ENCODE measurements at places on chromosomes 5 and 9.

GRCh38 chr9:115606838-115607237 lies 488.9 kb upstream of the TNC start:
- H3K4me3 ChIP-seq, result no peak overlapping the region
- H3K4me1 ChIP-seq, result peaks cover 9% of the 10 kb centered on the region
- H3K27me3 ChIP-seq, result no peaks in the 10 kb centered on the region
- H3K36me3 ChIP-seq, result no peaks in the 10 kb centered on the region

DNA sequence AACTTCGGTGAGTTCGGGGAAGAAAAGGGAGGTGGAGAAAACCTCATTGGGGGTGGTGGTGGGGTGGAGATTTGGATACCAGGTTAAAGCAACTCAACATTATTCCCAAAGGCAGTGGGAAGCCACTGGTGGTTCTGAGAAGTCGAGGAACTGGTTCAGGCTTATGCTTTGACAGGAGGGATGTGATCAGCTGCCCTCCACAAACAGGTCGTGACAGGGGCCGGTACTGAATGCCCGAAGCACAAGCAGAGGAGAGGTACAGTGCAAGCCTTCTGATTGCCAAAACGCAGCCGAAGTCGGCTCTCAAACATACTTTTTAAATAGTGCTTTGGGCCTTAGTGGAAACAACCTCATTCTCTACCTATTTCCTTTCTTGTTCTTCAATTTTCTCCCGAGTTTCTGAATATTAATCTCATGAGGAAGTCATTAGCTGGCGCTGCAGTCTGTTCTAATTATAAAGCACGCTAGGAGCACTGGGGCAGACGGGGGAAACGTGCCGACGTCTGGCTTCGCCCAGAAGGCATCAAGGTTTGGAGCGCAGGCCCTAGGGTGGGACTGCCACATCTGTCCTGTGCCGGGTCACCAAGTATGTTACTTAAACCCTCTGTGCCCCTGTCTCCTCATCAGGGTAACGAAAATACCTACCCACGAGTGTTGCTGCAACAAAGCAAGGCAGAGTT lies 27.3 kb downstream of the SHB start:
- no peak overlapping the region for H3K27ac ChIP-seq
- H3K36me3 ChIP-seq, result no peaks in the 10 kb centered on the region
- H3K4me3 ChIP-seq, result no peak overlapping the region

- no peaks in the 10 kb centered on the region for H3K4me1 ChIP-seq
- H3K27ac ChIP-seq, result no peak overlapping the region
- H3K4me3 ChIP-seq, result no peak overlapping the region
These were observed 19.5 kb downstream of the MAN2A1 start for GRCh38 chr5:109709225-109709624.

GRCh38 chr5:95075111-95075510 lies 209.8 kb downstream of the MCTP1 start:
- no peak for DNase-seq
- no peaks in the 10 kb centered on the region for H3K27me3 ChIP-seq
- H3K27ac ChIP-seq, result no peak overlapping the region
- no peaks in the 10 kb centered on the region for H3K36me3 ChIP-seq
- H3K4me1 ChIP-seq, result no peaks in the 10 kb centered on the region

DNA sequence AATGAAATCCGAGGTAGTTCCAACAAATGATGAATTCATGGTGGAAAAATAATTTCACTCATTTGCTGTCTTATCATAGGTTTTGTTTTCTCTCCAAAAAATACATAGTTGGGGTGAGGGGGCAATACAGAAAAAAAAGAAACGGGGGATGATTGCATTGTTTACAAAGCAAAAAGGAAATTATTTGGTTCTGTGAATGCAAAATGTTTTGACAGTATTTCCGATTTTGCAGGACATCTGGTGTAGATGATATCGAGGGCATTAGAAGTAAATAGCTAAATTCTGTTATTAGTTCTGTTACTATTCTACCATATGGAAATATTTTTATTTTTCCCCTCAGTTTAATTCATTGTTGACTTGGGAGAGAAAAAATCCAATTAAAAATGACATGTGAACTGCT lies 201.7 kb downstream of the MARCHF11 start:
- no peaks in the 10 kb centered on the region for H3K27me3 ChIP-seq
- H3K4me3 ChIP-seq, result no peak overlapping the region
- H3K4me1 ChIP-seq, result no peaks in the 10 kb centered on the region
- no peak for DNase-seq

- H3K4me1 ChIP-seq, result no peaks in the 10 kb centered on the region
- H3K4me3 ChIP-seq, result no peak overlapping the region
- no peaks in the 10 kb centered on the region for H3K36me3 ChIP-seq
These were observed 320.9 kb upstream of the KLF4 start for GRCh38 chr9:107810461-107810961.

DNA sequence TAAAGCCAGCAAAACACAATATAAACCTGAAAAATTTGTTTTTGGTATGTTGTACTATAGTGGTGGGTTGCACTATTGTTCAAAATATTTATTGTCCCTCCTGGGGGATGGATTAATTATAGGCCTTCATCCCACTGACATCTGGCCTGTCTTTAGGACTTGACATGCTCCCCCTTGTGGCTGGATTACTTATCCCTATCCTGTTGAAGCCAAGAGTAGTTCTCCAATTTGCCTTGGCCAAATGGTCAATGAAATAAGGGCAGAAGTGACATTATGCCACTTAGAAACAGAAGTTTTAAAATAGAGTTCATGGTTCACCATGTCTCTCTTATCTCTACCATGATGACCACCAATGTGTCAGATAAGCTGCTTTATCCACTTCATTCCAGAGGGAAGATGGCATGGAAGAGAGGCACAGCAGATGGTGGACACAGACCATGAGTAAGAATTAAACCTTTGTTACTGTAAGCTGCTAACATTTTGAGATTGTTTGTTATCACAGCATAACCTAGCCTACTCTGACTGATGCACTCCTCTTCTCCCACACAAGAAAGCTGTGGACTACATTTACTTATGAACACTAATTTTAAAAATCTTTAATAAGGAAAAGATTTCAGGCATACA lies 29.2 kb upstream of the ARHGEF28 start:
- H3K36me3 ChIP-seq, result no peaks in the 10 kb centered on the region
- DNase-seq, result peak; percentile 10
- H3K27me3 ChIP-seq, result no peaks in the 10 kb centered on the region
- no peak overlapping the region for H3K4me3 ChIP-seq
- peaks cover 7% of the 10 kb centered on the region for H3K4me1 ChIP-seq

- DNase-seq, result no peak
- H3K36me3 ChIP-seq, result no peaks in the 10 kb centered on the region
These were observed 253.1 kb downstream of the TLR4 start for GRCh38 chr9:117957267-117957666.

GRCh38 chr5:160266044-160266443 lies 36.7 kb downstream of the FABP6 start:
- no peak overlapping the region for H3K4me3 ChIP-seq
- no peaks in the 10 kb centered on the region for H3K36me3 ChIP-seq
- DNase-seq, result no peak
- peaks cover 12% of the 10 kb centered on the region for H3K4me1 ChIP-seq
- no peaks in the 10 kb centered on the region for H3K27me3 ChIP-seq

- no peaks in the 10 kb centered on the region for H3K4me1 ChIP-seq
- no peaks in the 10 kb centered on the region for H3K27me3 ChIP-seq
- no peaks in the 10 kb centered on the region for H3K36me3 ChIP-seq
- H3K4me3 ChIP-seq, result no peak overlapping the region
- peak; percentile 81 for DNase-seq
These were observed 419.3 kb upstream of the ADAMTS16 start for GRCh38 chr5:4720831-4721230.

GRCh38 chr5:68233075-68233474 lies 17.5 kb downstream of the PIK3R1 start:
- H3K27me3 ChIP-seq, result no peaks in the 10 kb centered on the region
- H3K36me3 ChIP-seq, result no peaks in the 10 kb centered on the region
- DNase-seq, result no peak

- H3K36me3 ChIP-seq, result peaks cover 14% of the 10 kb centered on the region
- DNase-seq, result no peak
- peaks cover 27% of the 10 kb centered on the region for H3K4me1 ChIP-seq
- H3K4me3 ChIP-seq, result no peak overlapping the region
These were observed 4.2 kb downstream of the MTAP start for GRCh38 chr9:21806644-21807043.

DNA sequence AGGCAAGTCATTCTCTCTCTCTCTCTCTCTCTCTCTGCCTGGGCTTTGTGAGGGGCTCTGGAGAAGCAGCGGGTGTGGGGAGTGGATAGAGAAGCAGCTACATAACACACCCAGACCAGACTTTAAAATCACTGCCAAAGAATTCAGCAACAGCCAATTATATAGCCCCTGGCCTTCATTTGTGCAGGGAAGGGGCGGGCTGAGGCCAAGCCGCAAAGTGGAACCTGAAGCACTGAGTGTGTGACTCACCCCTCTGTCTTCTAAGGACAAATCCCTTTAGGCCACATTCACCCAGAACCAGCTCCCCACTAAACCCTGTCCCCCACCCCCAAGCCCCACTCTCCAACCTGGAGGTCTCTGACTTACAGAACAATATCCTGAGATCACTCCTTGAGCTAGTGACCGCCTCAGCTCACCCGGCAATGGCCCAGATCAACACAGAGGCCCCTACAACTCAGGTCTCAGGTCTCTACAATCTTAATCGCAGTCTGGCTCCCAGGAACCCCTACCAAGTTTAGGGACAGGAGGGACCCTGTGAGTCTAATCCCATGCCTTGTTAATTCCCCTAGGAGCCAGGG lies 6.0 kb downstream of the B4GALT1 start:
- no peaks in the 10 kb centered on the region for H3K36me3 ChIP-seq
- H3K4me3 ChIP-seq, result peak overlapping the region; percentile 41
- peak overlapping the region; percentile 97 for H3K27ac ChIP-seq
- peaks cover 63% of the 10 kb centered on the region for H3K4me1 ChIP-seq
- peak; percentile 99 for DNase-seq

GRCh38 chr5:177382423-177383029 lies 1.7 kb upstream of the SLC34A1 start:
- no peak overlapping the region for H3K27ac ChIP-seq
- no peak for DNase-seq
- H3K27me3 ChIP-seq, result peaks cover 12% of the 10 kb centered on the region
- H3K36me3 ChIP-seq, result no peaks in the 10 kb centered on the region

- H3K27ac ChIP-seq, result no peak overlapping the region
- H3K4me3 ChIP-seq, result no peak overlapping the region
- no peaks in the 10 kb centered on the region for H3K36me3 ChIP-seq
- no peak for DNase-seq
- H3K27me3 ChIP-seq, result no peaks in the 10 kb centered on the region
These were observed 61.6 kb upstream of the RPS23 start for GRCh38 chr5:82339792-82340191.

- no peak overlapping the region for H3K4me3 ChIP-seq
- H3K36me3 ChIP-seq, result no peaks in the 10 kb centered on the region
- no peak for DNase-seq
- H3K4me1 ChIP-seq, result no peaks in the 10 kb centered on the region
- H3K27me3 ChIP-seq, result no peaks in the 10 kb centered on the region
- H3K27ac ChIP-seq, result no peak overlapping the region
These were observed 191.0 kb downstream of the PJA2 start for GRCh38 chr5:109218818-109219217.

GRCh38 chr9:88993871-88994460 lies 2.7 kb downstream of the S1PR3 start:
- H3K27ac ChIP-seq, result no peak overlapping the region
- H3K4me1 ChIP-seq, result peaks cover 32% of the 10 kb centered on the region
- no peaks in the 10 kb centered on the region for H3K27me3 ChIP-seq
- H3K36me3 ChIP-seq, result peaks cover 20% of the 10 kb centered on the region
- peak overlapping the region; percentile 98 for H3K4me3 ChIP-seq

DNA sequence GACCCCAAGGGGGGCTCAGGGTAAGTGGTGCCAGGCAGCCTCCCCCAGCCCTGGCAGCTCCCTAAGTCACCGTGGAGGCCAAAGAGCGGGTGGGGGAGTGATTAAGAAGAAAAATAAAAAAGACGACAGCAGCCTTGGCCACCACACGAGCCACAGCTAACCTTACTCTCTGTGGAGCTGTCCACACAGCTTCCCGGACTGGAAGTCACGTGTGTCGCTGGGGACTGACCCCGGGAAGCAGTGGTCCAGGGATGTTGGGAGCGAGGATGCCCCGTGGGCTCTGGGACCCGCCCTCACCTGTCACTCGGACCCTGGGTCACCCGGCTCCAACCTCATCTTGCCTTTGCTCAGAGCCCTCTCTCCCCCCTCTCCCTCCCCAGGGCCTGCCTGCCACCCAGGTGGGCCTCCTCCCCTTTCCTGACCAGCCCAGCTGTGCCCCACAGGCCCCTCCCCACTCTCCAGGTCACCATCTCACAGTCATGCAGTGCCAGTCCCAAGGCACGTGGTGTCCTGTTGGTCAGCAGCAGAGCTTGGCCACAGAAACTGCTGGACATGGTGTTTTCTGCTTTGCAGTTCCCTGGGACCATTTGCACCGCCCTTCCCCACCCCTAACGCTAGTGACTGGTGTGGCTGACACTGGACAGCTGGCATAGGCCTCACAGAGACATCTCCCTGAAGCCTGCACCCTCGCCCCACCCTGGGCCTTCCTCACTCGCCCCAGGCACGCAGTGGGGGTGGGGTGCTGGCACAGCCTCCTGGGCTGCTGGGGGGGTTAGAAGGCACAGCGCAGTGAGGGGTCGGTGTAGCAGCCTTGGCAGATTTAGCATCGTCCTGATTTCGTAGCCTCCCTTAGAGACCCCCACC lies 9.8 kb upstream of the EXOC3 start:
- no peak overlapping the region for H3K4me3 ChIP-seq
- DNase-seq, result no peak
- H3K27ac ChIP-seq, result no peak overlapping the region
- no peaks in the 10 kb centered on the region for H3K27me3 ChIP-seq

DNA sequence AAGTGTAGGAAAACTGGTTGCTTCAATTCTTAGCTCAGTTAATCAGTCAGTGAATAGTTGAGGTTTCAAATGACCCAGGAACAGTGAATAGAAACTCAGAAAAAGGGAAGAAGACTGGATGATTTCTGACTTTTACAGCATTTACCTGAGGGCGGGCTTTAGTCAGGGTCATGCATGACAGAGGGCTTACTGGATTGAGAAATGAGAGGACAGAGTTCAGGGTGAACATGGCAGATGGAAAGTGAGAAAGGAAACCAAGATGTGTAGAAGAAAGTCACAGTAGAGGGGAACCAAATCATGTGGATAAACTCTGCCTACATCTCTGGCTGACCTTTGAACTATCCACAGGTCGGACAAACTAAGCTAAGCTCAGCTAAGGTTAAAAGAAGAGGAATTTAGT lies 596.0 kb downstream of the SEMA5A start:
- no peaks in the 10 kb centered on the region for H3K27me3 ChIP-seq
- H3K36me3 ChIP-seq, result no peaks in the 10 kb centered on the region
- no peak overlapping the region for H3K4me3 ChIP-seq
- H3K27ac ChIP-seq, result no peak overlapping the region
- no peak for DNase-seq
- H3K4me1 ChIP-seq, result no peaks in the 10 kb centered on the region

GRCh38 chr9:4177970-4178758 lies 121.7 kb downstream of the GLIS3 start:
- H3K4me3 ChIP-seq, result no peak overlapping the region
- DNase-seq, result no peak
- H3K4me1 ChIP-seq, result peaks cover 9% of the 10 kb centered on the region
- no peak overlapping the region for H3K27ac ChIP-seq
- no peaks in the 10 kb centered on the region for H3K27me3 ChIP-seq
- H3K36me3 ChIP-seq, result no peaks in the 10 kb centered on the region

GRCh38 chr9:72758944-72759343 lies 193.9 kb downstream of the ALDH1A1 start:
- no peak overlapping the region for H3K4me3 ChIP-seq
- H3K27ac ChIP-seq, result no peak overlapping the region
- H3K36me3 ChIP-seq, result no peaks in the 10 kb centered on the region
- no peaks in the 10 kb centered on the region for H3K4me1 ChIP-seq
- no peaks in the 10 kb centered on the region for H3K27me3 ChIP-seq

GRCh38 chr9:129574911-129575585 lies 45.9 kb downstream of the C9orf50 start:
- H3K27ac ChIP-seq, result peak overlapping the region; percentile 84
- H3K27me3 ChIP-seq, result no peaks in the 10 kb centered on the region
- peaks cover 37% of the 10 kb centered on the region for H3K4me1 ChIP-seq
- peak; percentile 50 for DNase-seq

All from astrocyte (in vitro differentiated cells and primary cell).